NCI-H345 (cell line): ENCODE measurements at places on chromosomes 11 and 22.

DNA sequence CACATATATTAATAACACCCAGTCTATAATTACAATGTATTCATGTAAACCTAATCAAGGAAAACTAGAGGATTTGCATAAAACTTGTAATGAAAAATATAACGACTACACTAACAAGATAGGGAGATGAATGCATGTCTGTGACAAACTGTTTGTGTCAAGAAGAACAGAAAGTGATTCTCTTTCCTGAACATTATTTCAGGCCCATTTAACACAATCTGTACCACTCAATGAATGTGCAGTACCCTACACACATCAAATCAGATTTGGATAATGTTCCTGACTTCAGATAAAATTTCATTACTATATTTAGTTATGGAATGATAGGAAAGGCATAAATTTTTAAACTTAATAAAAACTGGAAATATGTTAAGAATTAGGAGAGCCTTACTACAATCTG lies 93.1 kb downstream of the CADM1 start:
- no peak for DNase-seq

GRCh38 chr11:120184946-120185705 lies 25.7 kb upstream of the OAF start:
- no peak for DNase-seq

- no peak for DNase-seq
These were observed 496.4 kb upstream of the LRRC4C start for GRCh38 chr11:41955635-41956400.

DNA sequence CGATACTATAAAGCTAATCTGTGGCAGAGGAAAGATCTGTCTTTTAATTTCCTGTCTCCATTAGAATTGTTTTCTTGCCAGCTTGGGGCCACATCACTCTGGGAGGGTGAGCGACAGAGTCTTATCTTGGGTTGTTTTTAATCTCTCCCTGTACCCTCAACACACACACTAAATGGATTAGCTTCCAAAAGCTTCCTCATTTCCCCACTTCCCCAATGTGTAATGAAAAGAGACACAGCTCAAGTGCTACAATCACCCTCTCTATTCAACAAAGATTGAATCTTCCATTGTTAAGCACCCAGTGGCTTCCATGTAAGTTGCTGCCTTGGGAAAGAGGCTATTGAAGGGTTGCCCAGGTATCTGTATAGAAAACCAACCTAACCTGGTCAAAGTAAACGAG lies 6.1 kb upstream of the ASCL3 start:
- DNase-seq: no peak

DNA sequence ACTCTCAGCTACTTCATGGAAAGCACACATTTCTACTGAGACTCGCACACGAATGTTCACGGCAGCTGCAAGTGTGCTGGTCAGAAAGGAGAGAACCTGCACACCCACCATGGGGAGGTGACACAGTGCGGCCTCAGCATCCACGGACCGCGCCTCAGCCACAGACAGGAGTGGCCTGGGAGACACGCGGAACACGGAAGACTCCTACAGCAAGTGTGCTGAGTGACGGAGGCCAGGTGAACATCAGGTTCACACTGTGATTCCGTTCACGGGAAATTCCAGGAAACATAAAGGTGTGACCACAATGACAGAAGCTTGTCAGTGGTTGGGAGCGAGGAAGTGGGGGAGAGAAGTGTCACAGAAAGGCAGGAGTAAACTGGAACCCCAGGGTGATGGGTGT lies 13.3 kb upstream of the MOB2 start:
- no peak for DNase-seq

- no peak for DNase-seq
These were observed 304.8 kb upstream of the SORL1-AS1 start for GRCh38 chr11:121757480-121758125.
